ENCODE measurements at places on chromosomes 11 and 22. TPM values are rescaled to one million over a fixed set of nuclear protein-coding genes. Genes with fewer than 3 reads are reported as not detected.
A peak's percentile ranks its signal among the peaks of the same experiment; 100 is the strongest.

POTEH gene
- total RNA-seq: under 0.01 TPM

DNA sequence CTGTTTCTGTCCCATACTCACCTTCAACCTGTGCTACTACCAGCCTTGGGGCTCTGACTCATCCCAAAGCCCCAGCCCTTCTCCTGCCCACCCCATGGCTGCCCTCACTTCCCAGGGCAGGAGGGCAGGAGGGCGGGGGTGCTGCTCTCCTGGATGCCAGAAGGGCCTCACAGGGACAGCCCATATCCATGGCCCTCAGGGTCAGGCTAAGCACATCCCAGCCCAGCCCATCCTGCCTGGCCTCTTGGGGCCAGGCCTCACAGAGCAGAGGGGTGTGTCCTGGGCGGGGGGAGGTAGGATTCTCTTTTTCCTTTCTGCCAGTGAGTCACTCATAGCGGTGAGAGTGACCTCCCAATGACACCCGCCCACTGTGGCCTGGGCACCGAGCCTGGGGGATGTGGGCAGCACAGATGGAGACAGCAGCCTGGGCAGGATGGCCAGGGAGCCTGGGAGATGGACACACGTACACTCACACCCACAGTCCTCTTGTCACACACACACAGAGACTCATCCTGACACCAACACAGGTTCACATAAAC, 2.4 kb downstream of the LTBP3 start:
- H3K27ac ChIP-seq: peak overlapping the region; percentile 73
- DNase-seq: peak; percentile 99
- peaks cover 22% of the 10 kb centered on the region for H3K36me3 ChIP-seq
- H3K4me3 ChIP-seq: peak overlapping the region; percentile 82
- H3K4me1 ChIP-seq: peaks cover 41% of the 10 kb centered on the region

- no peaks in the 10 kb centered on the region for H3K36me3 ChIP-seq
- H3K4me1 ChIP-seq: no peaks in the 10 kb centered on the region
- H3K27ac ChIP-seq: no peak overlapping the region
- no peak overlapping the region for H3K4me3 ChIP-seq
- H3K27me3 ChIP-seq: no peaks in the 10 kb centered on the region
- no peak for DNase-seq
Observed at GRCh38 chr11:26583550-26583949, 11.5 kb upstream of the MUC15 start.

FLRT1 gene
- 0.29 TPM for total RNA-seq

ARHGEF17 gene
- 67.0 TPM for total RNA-seq

DNA sequence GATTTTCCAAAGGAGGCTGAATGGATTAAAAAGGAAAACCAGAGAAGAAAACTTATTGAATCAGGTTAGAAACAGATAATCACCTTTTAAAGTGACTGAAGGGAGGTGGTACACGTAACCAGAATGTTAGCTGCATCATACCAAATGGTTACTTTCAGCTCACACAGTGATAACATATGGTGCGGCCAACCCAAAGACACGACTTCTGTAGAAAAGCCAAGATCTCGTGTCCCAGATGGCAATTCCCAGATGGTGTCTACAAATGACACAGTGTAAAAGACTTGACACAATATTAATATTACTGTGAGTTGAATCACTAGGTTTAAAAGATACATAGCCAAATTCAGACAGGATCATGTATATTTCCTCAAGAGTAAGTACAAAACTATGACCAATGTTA, 5.2 kb downstream of the PPP2R1B start:
- no peak overlapping the region for H3K4me3 ChIP-seq
- no peak overlapping the region for H3K27ac ChIP-seq
- peaks cover 61% of the 10 kb centered on the region for H3K36me3 ChIP-seq

- no peak for DNase-seq
- H3K4me3 ChIP-seq: no peak overlapping the region
- H3K27me3 ChIP-seq: no peaks in the 10 kb centered on the region
- no peaks in the 10 kb centered on the region for H3K36me3 ChIP-seq
- H3K27ac ChIP-seq: no peak overlapping the region
Observed at GRCh38 chr11:35281169-35281688, 138.1 kb downstream of the SLC1A2 start.

MN1 gene
- total RNA-seq: 6.2 TPM

- H3K27me3 ChIP-seq: no peaks in the 10 kb centered on the region
- peaks cover 7% of the 10 kb centered on the region for H3K4me1 ChIP-seq
- peaks cover 11% of the 10 kb centered on the region for H3K36me3 ChIP-seq
- H3K27ac ChIP-seq: no peak overlapping the region
- H3K4me3 ChIP-seq: no peak overlapping the region
Observed at GRCh38 chr11:10005955-10006525, 288.0 kb downstream of the SBF2 start.

DNA sequence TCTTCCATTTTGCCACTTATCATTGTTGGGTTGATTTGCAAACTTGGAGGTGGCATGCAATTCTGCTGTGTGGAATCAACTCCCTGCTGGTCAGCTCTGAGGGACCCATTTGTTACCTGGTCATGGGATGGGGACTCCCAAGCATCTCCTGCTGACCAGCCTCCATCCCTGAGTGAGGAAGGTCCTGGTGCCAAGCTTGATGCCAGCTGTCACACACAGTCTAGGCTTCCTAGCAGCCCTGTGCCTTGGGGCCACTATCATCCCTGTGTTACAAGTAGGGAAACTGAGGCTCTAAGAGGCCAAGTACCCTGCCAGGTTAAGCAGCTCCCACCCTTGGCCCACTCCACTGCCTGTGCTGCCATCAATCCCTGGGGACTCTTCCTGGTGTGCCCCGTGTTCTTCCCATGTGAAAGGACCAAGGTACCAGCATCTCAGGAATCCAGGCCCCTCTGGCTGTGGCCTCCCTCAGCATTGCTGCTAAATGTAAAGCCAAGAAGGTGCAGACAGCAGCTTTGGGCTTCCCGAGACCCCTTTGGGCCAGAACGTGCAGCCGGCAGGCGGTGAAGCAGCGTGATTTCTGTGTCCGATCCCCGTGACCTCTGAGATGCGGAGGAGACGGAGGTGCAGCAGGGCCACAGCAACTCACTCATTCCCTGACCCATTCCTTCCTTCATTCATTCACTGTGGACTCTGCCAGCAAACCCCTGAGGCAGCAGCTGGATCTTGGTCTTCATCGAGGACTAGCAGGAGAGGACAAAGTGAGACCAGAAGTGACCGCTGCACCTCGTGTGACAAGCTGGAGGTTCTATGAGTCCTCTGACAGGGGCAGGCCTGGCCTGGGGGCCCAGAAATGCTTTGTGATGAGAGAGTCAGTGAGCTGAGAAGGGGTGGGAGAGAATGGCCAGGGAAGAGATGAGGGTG, 49.7 kb downstream of the MYEOV start:
- H3K4me3 ChIP-seq: no peak overlapping the region
- H3K27ac ChIP-seq: no peak overlapping the region
- DNase-seq: no peak
- H3K27me3 ChIP-seq: no peaks in the 10 kb centered on the region
- H3K4me1 ChIP-seq: no peaks in the 10 kb centered on the region

NAALAD2 gene
- total RNA-seq: 1.8 TPM

- no peak overlapping the region for H3K27ac ChIP-seq
- H3K36me3 ChIP-seq: no peaks in the 10 kb centered on the region
- no peak overlapping the region for H3K4me3 ChIP-seq
- DNase-seq: no peak
Observed at GRCh38 chr11:29162491-29162890, 854.3 kb downstream of the KCNA4 start.

- H3K36me3 ChIP-seq: no peaks in the 10 kb centered on the region
- no peak overlapping the region for H3K4me3 ChIP-seq
- DNase-seq: no peak
- no peaks in the 10 kb centered on the region for H3K27me3 ChIP-seq
Observed at GRCh38 chr11:127440616-127441015, 440.0 kb upstream of the KIRREL3 start.

OR5A1 gene
- total RNA-seq: not detected

DNA sequence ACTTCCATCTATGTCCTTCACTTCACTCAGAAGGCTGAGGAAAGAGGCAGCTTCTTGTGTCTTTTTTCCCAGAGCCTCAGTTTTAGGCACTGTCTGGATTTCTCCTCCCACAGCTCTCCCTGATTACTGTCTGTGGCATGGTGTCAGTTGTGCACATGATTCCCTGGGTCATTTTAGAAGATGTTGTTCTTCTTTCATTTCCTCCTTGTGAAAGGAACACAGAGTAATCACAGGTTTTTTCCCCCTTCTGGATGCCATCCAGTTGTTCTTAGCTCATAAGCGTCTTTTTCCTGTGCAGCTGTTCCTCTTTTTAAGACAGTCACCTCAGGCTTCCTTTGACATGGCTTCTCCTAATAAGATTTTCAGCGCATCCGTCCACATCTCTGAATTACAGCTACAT, 212.2 kb downstream of the FAM181B start:
- H3K36me3 ChIP-seq: no peaks in the 10 kb centered on the region
- DNase-seq: no peak
- no peak overlapping the region for H3K27ac ChIP-seq
- no peak overlapping the region for H3K4me3 ChIP-seq

DNA sequence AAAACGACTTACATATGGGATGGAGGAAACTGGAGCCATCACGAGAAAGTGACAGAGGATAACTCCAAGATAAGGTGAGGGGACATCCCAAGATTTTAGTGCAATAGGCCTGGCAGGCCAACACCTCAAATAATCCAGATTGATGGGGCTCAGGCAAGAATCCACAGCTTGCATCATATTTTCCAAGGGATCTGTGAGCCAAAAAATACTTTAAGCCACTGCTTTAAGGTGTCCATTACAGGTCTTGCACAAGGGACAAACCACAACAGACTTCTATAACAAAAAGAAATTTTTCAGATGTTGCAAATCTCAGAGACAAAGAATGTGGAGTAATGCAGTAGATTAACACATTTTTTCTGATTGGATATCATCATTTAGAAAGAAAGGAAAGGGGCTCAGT, 45.6 kb downstream of the DENND5A start:
- H3K4me3 ChIP-seq: no peak overlapping the region
- peak overlapping the region; percentile 90 for H3K27ac ChIP-seq
- no peak for DNase-seq

PSMC3 gene
- total RNA-seq: 121 TPM

NDUFV1 gene
- total RNA-seq: 158 TPM

DNA sequence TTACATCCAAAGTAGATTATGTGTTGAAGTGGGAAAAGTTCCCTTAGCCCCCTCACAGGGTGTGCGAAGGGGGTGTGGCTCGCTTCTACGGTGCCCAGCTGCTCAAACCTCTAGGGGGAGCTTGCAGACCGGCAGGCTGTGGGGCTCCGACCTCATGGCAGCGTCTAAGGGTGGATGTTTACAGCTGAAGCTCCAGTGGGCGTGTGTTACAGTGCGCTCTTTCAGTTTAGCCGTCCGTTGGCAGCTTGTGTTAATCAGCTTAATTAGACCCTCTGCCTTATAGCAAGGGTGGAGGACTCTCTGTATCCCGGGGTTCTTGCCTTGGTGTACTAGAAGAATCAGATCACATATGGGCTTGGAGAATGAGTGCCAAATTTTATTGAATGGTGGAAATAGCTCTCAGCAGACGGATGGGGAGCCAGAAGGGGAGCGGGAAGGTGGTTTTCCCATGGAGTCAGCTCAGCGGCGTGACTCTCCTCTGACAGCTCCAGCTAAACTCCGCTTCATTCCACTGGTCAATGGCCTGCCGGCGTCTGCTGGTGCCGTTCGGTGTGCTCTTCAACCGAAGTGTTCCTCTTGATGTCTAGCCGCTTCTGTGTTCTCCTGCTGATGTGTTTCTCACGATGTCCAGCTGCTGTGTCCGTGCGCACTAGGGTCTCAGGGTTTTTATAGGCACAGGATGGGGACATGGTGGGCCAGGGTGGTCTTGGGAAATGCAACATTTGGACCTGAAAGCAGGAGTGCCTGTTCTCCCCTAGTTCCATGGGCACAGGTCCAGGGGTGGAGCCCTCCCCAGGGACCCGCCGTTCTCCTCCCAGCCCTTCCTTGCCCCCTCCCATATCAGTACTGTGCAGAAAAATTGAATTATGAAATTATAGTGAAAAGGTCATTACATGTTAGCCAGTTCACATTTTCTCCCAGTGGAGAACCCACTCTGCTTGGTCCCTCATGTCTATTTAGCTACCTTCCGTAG, 28.6 kb upstream of the OR10G7 start:
- H3K27ac ChIP-seq: no peak overlapping the region
- no peak for DNase-seq
- no peaks in the 10 kb centered on the region for H3K27me3 ChIP-seq

- H3K4me3 ChIP-seq: peak overlapping the region; percentile 78
- peak; percentile 93 for DNase-seq
- H3K4me1 ChIP-seq: peaks cover 14% of the 10 kb centered on the region
- peaks cover 6% of the 10 kb centered on the region for H3K36me3 ChIP-seq
- H3K27ac ChIP-seq: no peak overlapping the region
Observed at GRCh38 chr22:50186181-50186714, 535 bp downstream of the TRABD start.

- H3K27ac ChIP-seq: peak overlapping the region; percentile 51
- peaks cover 26% of the 10 kb centered on the region for H3K27me3 ChIP-seq
- no peaks in the 10 kb centered on the region for H3K36me3 ChIP-seq
- H3K4me1 ChIP-seq: peaks cover 30% of the 10 kb centered on the region
Observed at GRCh38 chr11:9001736-9002135, 2.1 kb downstream of the NRIP3 start.

DNA sequence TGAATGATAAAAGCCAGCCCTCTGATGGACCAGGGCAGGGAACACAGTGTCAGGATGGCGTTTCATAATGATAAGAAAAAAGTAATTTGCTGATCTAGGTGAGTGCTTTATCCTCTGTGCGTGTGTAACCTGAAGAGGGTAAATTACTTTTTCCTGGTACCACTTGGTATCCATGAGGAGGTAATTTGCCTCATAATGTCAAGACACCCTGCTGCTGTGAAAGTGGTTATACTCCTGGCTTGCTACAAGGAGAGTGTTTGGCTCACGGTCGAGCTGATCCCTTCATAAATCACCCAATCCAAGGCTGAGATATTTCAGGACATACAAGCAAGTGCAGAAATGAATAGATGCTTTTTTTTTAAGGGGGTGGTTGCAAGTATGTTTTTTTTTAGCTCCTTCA, 207.2 kb upstream of the PGR start:
- H3K4me1 ChIP-seq: no peaks in the 10 kb centered on the region

- H3K27me3 ChIP-seq: no peaks in the 10 kb centered on the region
- peaks cover 14% of the 10 kb centered on the region for H3K4me1 ChIP-seq
- H3K36me3 ChIP-seq: no peaks in the 10 kb centered on the region
- no peak overlapping the region for H3K27ac ChIP-seq
Observed at GRCh38 chr22:20242393-20243175, 25.5 kb downstream of the RTN4R start.

GRCh38 chr11:64743591-64744543, at the start of gene RASGRP2:
RASGRP2 (minus strand) TSS chr11:64744142; CDS start chr11:64742866, 1,276 bp downstream.
- H3K27ac ChIP-seq: no peak within 1 kb of the TSS
- H3K4me1 ChIP-seq: peaks cover 10% of the 10 kb centered on the region
- no peaks in the 10 kb centered on the region for H3K36me3 ChIP-seq
- peaks cover 56% of the 10 kb centered on the region for H3K27me3 ChIP-seq
